ENCODE measurements at places on chromosomes 2 and 18.

DNA sequence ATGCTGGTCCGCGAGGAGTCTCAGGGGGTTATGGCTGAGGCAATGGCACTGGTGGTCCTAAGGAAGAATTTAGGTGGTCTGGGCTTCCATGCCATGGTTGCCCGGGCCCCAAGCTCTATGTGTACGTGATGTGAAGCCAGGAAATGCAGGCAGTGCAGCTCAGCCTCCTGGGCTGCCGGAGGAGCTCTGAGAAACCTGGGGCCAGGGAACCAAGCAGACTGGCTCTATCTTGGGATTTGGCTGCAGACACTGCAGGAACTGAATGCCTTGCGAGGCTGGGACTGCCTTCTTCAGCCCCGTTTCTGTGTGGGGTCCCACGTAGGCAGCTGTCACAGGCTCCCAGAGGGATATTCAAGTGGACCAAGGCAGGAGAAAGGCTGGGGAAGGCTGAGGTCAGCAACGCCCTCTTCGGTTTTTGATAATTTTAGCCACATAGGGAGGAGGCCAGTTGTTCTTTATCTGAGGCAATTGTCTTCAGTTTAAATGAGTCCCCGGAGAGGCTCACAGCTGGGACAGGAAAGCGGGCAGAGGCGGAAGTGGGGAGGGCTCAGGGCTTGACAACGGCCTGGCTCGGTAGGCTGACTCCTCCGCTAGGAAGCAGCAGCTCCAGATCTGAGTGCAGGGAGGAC lies 77.7 kb downstream of the RHOB start:
- peak; percentile 23 for DNase-seq

- no peak for DNase-seq
Observed at GRCh38 chr18:6616981-6617380, 112.5 kb upstream of the ARHGAP28 start.

DNA sequence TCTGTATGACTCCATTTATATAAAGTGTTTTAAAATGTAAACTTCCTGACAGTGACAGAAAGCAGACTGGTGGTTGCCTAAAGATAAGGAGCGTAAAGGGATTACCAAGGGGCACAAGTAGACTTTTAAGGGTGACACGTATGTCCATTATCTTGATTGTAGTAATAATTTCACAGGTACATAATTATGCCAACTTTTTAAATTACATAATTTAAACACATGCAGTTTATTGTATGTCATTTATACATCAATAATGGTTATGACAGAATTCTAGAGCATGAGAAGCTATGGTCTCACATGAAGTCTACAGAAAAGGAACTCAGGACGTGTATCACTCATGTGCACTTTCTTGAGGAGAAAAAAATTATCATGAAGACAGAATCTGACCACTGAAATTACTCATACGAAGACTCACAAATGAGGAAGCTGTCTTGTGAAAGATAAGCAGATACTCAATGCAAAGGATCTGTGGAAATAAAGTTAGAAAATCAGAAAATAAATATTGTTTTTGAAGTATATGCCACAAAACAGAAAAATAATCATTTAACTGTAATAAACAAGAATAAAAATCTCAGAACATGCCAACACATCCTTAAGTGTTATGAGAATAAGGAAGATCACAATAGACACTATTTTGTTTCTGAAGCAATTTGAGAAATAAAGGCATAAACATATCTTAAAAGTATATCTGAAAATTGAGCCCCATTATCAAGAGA lies 84.4 kb downstream of the TMEM131 start:
- no peak for DNase-seq

DNA sequence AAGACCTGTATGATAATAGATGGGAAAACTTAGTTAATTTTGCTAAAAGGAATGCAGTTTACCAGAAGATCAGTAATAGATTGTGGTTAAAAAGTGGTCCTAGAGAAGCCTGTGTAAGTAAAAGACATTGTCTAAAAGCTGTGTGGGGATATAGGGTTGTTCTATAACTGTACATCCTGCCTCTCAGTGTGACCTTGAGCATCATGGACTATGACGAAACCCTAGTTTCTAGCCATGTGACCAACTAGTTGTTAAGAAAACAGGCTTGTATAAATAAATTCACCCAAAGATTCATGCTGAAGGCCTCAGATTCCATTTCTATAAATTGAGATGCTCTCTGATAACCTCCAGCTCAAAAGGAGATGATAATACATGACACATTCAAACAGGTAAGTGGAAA lies 160.7 kb downstream of the IKZF2 start:
- DNase-seq: no peak

- DNase-seq: no peak
Observed at GRCh38 chr2:158061763-158062162, 39.9 kb upstream of the UPP2 start.

- no peak for DNase-seq
Observed at GRCh38 chr2:158984604-158985135, 16.2 kb downstream of the TANC1 start.

DNA sequence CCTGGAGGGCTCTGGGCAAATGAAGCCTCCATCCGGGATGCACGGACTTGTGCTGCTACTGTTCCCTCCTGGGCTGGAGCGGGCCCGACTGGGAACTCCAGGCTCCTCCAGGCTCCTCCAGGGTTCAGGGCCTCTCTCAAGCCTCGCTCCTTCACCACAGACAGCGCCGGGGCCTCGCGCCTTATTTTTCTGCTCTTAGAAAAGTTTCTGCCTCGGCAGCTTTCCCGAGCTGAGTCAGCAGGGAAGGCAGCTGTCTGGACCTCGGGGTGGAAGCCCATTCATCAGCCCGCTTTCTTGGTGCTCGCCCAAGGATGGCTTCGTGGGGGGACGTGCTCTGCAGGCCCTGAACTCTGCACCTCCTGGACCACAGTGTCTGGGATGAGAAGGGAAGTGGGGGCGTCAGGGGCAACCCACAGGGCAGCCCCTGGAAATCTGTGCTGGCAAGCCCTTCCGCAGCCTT lies 12.9 kb upstream of the TEX51 start:
- DNase-seq: no peak

GRCh38 chr2:181861379-181861778 lies 30.2 kb upstream of the ITPRID2 start:
- no peak for DNase-seq

GRCh38 chr2:241804326-241805229 lies 4.4 kb upstream of the NEU4 start:
- no peak for DNase-seq

DNA sequence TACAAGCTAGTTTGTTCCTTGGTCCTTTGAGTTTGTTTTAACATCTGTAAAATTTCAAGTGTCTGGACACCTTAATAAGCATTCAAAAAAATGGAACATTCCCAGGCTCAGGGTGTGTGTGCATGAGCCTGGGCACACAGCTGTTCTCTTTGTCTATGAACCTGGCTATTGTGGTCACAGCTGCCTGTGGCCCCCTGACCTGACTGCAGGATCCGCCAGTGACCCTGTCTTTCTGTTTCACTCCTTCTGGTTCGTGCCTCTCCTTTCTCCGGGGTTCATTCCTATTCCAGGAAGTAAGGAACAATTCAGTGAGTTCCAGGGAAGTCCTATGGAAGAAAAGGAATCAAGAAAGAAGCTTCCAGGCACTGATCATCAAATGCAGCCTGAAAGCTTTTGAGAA lies 35.6 kb downstream of the VWA3B start:
- no peak for DNase-seq

GRCh38 chr18:25881149-25881548 lies 209.3 kb downstream of the SS18 start:
- no peak for DNase-seq

DNA sequence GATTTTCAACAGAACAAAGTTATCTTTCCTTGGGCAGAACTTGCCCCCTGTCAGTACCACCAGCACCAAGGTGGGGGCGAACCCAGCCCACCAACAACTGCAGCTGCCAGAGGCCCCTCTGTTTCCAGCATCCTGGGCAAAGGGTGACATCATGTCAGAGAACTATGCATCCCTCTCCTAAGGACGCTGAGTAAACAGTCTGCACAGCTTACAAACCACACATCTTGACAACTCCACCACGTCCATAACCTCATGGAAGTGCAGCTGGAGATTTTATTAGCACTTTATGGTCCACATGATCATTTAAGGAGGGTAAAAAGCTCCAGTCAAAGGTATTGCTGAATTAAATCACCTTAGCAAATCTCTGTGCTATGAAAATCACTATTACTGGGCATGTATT lies 40.4 kb downstream of the PIEZO2 start:
- no peak for DNase-seq

DNA sequence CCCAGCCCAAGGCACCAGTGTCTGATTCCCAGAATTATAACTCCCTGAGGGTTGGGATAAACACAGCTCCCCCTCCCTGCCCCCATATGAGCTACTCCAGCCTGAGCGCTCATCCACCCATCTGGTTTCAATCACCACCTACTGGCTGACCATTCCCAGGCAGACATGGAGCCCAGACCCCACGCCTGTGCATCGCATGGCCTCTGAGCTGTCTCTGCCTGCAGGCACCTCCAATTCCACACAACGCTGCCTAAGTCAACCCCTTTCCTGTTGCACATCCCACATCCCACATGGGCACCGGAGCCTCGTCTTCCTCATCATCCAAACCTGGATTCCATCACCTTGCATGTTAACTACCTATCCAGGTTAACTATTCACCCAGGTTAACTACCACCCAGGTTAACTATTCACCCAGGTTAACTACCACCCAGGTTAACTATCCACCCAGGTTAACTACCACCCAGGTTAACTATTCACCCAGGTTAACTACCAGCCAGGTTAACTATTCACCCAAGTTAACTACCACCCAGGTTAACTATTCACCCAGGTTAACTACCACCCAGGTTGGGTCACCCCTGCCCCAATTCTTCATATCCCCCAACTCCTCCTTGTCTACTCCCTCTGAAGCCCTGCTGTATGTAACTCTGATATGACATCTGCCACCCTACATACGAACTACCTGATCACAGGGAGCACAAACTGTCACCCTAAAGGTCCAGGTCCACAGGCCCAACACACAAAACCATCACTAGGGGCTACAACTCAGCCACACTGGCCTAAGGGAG lies 47.8 kb downstream of the TEX51 start:
- DNase-seq: no peak

DNA sequence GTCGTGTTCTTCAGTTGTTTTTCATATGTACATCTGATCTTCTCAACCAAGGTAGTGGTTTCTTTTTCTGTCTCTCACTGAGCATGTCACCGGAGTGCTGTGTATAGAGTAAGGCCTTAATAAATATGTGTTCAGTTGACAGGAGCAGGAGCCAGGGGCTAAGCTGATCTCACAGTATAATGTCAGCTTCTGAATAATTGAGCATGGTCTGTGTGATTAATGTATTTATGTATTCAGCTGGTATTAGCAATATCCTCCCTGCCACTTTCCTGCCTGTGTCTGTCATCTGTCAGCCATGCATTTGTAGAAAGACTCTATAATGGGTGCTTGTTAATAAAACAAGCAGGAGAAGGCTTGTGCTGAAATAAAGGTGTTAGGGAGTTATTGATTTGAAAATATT lies 198.9 kb downstream of the ADCYAP1 start:
- no peak for DNase-seq

- no peak for DNase-seq
Observed at GRCh38 chr2:178513876-178514275, 33.6 kb downstream of the PLEKHA3 start.

DNA sequence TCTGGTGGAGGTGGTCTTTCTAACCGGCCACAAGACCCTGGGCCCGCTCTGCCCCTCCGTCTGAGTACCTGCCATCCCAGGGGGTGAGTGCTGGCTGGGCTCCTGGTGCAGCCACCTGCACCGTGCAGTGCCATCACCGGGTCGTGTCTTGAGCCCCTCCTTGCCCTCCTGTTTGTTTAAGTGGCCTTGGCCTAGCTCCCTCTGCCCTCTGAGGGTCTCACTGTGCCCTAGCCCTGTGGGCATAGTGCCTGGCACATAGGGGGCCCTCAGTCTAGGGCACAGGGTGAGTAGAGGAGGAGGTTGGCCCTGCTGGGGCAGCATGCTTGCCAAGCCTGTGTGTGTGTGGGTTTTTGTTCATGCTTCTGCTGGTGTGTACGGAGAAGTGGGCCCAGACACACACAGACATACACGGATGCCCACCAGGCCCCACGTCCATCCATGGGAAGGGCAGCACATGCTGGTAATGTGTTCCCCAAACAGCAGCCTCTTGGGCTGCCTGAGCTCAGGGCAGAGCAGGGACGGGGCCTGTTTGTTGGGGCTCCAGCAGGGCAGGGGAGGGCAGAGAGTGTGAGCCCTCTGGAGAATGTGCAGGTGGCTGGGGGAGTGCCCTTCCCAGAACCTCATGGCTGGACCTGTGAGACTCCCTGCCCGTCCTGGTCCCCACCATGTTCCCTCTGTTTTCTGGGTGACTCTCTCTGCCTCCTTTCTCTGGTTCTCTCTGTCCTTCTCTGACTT lies 94.6 kb downstream of the GLI2 start:
- peak; percentile 29 for DNase-seq

DNA sequence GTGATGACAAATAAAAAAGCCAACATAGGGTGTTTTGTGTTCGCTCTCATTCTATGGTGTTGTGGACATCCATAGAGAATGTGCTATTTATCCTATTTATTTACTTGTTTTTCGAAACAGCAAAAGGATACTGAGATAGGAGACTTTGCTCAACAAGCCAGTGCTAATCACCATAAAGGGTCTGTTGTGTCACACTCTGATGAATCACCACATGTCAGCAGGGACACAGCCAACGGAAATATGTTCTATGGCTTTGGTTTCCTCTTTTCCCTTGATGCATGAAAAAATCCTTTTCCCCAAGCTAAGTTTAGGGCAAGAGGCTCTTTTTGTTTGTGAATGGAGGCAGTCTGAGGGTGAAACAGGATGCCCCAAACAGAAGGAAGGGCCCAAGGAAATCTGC lies 154.3 kb downstream of the RNF152 start:
- DNase-seq: no peak

GRCh38 chr18:59616501-59616900 lies 80.7 kb downstream of the CCBE1 start:
- no peak for DNase-seq

GRCh38 chr18:3529601-3530000 lies 79.6 kb downstream of the TGIF1 start:
- DNase-seq: no peak

- DNase-seq: no peak
Observed at GRCh38 chr2:60612033-60612432, 58.6 kb upstream of the BCL11A start.

GRCh38 chr2:88545118-88545517 lies 82.1 kb downstream of the EIF2AK3 start:
- DNase-seq: no peak

- DNase-seq: no peak
Observed at GRCh38 chr2:240523451-240524281, 34.1 kb downstream of the ANKMY1 start.

DNA sequence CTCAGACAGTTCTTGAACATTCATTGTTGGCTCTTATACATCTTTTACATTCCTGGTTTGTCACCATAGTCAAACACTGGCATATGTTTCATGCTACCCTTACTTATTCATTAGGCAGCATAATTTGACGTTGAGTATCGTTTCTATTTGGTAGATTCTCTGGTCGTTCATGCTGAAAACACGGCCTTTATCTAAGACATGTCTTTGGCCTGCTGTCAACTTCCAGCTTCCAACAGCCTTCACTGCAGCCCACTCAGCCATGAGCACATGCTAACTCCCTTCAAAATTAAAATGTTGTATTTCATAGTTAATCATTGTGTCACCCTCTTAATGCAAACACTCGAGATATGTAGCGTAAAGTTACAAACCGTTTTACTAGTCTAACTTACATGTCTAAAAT lies 493.0 kb upstream of the NRP2 start:
- no peak for DNase-seq

- DNase-seq: no peak
Observed at GRCh38 chr2:1766425-1766824, 22.1 kb upstream of the PXDN start.
